ENCODE measurements at places on chromosomes 3 and 15. TPM values are rescaled to one million over a fixed set of nuclear protein-coding genes. Genes with fewer than 3 reads are reported as not detected.

GRCh38 chr15:78077053-78077870, at the start of gene TBC1D2B:
Gene TBC1D2B, minus strand, starts transcription at chr15:78077711. Its CDS starts 59 bp downstream, at chr15:78077652.
- DNase-seq: peak; percentile 52

GRCh38 chr3:97959872-97960271, 12.4 kb downstream of the RIOX2 start:
- DNase-seq: no peak

DNA sequence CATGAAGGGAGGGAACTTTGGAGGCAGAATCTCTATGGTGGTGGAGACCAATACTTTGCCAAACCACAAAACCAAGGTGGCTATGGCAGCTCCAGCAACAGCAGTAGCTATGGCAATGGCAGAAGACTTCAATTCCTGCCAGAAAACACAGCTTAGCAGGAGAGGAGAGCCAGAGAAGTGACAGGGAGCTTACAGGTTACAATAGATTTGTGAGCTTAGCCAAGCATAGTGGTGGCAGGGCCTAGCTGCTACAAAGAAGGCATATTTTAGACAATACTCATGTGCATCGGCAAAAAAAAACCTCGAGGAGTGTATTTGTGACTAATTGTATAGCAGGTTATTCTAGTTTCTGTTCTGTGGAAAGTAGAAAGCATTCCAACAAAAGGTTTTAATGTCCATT, 6.4 kb upstream of the CSTA start:
- DNase-seq: peak; percentile 42

- DNase-seq: no peak
These were observed 161.7 kb downstream of the MBNL1 start for GRCh38 chr3:152430223-152431002.

DNA sequence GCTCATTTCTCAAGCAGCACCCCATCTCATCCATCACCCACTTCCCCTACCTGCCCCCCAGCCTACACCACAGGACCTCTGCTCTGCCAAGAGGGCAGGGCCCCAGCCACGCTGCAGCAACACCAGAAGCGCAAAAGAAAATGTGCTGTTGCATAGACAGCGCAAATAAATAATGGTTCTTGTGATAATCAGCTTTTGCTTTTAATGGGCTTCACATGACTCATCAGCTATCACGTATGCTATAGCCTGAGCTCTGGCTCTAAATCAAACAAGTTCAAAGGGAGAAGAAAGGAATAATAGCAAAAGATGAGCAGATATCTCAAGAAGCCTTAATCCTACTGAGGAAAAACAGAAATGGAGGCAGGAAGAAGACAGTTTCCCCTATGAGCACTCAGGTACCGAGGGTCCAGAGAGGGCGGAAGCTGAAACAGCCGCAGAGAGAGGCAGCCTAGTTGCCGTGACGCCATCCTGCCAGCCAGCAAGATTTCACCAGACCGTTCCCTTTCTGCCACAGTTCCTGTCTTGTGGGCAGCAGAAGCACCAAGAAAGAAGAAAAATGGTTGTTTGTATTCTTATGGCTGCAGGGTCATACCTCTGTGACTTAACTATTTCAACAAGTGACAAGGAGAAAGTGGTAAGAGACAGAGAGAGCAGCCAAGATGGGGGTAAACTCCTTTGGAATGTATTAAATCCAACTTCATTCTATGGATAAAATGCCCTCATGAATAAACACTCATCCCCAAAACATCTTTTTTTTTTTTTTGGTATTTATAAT, 22.0 kb downstream of the RAB27A start:
- peak; percentile 74 for DNase-seq

DNA sequence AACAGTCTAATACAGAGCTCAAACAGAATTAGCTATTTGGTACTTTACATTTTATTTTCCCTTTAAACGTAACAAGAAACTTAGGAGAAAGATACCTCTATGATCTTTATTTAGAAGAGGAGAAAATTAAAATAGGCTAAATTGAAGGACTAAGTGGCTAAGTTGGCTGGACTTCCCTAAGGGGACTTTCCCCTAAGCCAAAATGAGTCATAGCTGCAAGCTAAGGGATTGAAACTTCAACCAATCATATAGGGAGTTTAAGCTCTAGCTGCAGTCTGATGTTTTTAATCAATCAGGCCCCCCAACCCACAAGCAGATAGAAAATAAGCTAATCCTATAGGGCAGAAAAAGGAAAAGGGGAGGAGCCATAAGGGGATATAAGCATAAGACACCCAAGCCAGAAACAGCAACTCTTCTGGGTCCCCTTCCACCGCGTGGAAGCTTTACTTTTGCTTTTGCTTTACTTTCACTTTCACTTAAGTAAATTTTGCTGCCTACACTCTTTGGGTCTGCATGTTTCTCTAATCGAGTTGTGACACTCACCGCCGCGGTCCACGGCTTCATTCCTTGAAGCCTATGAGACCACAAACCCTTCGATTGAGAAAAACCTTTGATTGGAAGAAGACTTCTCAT, 1108.5 kb upstream of the EPHA6 start:
- DNase-seq: peak; percentile 9

GRCh38 chr3:72298201-72299152, 513.5 kb upstream of the PROK2 start:
- DNase-seq: no peak

GRCh38 chr3:17339132-17339575, 403.3 kb downstream of the TBC1D5 start:
- DNase-seq: no peak

GRCh38 chr15:79475306-79475705, 43.2 kb downstream of the MINAR1 start:
- DNase-seq: peak; percentile 14

- DNase-seq: no peak
These were observed 87.9 kb upstream of the MEF2A start for GRCh38 chr15:99477791-99478471.

DNA sequence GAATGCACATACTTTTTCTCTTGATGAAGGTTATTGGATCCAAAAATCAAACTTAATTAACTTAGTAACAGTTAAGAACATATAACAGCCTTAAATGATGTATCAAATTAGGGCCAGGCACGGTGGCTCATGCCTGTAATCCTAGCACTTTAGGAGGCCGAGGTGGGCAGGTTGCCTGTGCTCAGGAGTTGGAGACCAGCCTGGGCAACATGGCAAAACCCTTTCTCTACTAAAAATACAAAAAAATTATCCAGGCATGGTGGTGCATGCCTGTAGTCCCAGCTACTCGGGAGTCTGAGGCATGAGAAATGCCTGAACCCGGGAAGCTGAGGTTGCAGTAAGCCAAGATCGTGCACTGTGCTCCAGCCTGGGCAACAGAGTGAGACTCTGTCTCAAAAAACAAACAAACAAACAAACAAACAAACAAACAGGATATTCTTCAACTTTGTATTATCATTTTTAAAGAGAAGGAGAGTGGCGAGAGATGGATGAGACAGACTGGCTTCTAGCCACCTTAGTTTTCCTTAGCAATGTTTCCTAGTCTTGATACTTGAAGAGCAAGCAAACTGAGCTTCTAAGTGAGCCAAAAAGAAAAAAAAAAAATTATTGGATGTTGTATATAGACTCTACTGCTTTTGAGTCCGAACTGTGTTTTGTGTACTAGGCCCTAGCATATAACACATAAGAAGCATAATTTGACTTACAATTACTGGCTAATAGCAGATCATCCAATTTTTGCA, 13.8 kb downstream of the SPRED1 start:
- peak; percentile 43 for DNase-seq

DNA sequence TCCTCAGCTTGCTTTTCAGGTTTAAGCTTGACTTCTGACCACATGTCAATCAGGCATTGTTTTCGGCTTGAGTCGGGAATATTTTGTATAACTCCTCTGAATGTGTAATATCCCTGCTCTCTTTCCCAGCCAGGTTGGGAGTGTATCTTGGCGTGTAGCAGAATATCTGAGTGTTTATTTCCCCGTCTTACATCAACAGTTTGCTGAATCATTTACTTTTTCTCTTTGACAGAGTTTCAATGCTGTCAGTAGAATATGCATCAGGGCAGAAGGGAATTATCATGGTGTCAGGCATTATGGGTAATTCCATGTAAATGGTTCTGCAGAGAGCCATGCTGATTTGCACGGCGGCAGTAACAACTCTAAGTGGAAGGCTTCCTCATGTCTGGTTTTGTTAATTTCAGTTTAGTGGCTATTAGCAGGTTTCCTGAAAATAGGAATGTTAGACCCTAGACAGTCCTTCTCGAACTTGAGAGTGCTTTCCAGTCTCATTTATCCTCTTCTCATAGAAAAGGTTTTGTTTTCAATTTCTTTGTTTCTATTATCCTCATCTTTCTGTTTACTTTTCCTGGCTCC, 566.3 kb downstream of the AGBL1 start:
- DNase-seq: no peak

DNA sequence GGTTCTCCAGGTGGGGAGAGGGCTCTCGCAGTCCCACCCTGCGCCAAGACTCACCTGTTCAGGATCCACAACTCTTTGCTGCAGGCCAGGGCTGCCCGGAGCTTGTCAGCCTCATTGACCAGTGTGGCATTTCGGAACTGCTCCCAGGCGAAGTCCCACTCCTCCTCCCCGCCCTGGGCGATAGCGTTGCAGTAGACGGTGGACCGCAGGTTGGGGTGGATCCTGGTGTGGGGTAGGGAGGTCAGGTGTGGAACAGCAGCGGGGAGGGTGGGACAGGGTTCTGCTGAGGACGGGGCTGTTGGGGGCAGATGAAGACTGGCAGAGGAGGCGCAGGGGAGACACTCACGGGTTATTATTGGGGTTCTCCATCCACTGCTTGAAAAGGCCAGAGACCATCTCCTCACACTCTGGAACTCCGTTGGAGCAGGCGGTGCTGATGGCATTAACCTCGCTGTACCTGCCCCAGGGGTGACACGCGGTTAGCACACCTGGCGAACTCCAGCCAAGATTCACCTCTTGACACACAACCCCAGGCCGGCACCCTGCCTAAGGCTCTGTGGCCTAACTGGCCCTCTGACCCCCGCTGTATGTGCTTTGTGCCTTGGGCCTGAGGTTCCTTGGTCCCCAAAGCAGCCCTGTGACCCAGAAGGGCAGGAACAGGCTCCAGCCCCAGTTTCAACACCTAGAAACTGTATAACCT, 16.1 kb downstream of the MESP2 start:
- DNase-seq: no peak

- DNase-seq: no peak
These were observed 1.6 kb upstream of the FHIT start for GRCh38 chr3:61252836-61253235.

DNA sequence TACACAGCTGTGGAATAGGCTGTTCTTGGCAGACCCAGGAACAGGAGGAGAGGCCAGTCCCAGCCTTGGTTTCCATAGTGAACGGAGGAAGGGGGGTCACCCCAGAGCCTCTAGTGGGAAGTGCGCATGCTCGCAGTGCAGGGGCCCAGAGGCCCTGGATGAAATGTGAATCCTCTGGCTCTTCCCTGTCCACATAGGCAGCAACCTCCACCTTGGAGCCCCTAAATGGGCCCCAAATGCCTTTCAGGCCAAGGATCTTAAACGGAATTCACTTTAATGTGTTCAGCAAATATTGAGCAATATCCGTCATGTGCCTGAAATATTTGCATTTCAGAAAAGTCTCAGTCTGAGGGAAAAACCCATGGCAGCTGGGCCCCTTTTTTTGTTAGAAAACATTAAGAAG, 3.3 kb upstream of the NDN start:
- DNase-seq: no peak

GRCh38 chr3:190575437-190576185, 61.7 kb downstream of the IL1RAP start:
- DNase-seq: no peak

GRCh38 chr3:58691997-58692396, 25.4 kb upstream of the FAM3D start:
- peak; percentile 31 for DNase-seq

DNA sequence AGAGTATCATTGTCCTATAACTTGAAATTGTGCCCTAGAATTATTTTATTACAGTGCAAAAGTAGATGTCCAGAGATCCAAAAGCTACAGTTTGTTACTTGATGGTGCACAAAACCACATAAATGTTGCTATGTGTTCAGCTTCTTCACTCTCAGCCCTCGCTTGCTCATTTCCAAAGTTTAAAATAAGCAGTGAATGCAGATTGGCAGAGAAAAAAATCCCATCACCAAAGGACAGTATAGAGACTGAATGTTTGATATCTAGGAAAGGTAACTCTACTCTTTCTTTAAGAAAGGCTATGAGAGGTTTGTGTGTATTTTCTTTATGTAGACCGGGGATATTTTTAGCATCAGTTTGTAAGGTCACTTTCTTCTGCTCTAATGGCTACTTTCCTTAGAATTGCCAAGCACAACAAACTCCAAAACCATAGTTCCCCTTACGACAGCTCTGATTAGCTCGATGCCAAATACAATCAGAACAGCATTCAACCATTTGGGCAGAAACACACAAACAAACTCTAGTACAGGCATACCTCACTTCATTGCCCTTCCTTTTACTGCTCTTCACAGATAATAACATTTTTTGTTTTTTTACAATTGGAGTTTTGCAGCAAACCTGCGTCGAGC, 164.1 kb upstream of the CCDC54 start:
- no peak for DNase-seq

- peak; percentile 80 for DNase-seq
These were observed 109.5 kb downstream of the SSR3 start for GRCh38 chr3:156445117-156446090.

GRCh38 chr15:57373251-57373881, 2.9 kb upstream of the CGNL1 start:
- no peak for DNase-seq

DNA sequence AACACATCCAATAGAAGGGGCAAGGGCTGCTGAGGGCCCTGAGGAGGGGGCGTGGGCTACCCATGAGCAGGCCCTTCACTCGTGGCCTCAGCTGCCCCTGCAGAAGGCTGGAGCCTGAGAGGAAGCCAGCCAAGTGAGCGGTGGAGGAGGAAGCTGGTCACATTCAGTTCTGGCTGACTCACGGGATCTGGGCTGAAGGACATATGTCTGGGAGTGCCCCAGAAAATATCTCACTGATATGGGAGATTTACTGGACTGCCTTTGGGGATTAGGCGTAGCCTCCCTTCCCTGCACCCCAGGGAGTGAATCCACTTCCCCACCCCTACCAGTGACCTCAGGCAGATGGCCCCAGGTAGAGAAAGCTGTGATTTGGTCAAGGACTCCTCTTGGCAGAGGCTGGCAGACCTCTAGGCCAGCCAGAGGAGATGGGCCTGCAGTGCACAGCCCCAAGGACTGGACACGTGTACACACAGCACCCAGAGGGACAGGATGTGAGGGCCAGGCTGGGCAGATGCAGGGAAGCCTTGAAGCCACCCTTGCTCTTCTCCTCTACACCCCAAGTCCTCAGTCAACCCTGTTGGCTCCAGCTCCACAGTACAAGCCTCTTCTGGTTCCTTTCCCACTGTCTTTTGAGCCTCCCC, 14.2 kb upstream of the ANKDD1A start:
- peak; percentile 83 for DNase-seq

- peak; percentile 69 for DNase-seq
These were observed 203.7 kb downstream of the ABHD5 start for GRCh38 chr3:43894176-43895049.

RASL12 gene
- total RNA-seq: not detected

ZKSCAN7 gene
- 1.9 TPM for total RNA-seq

KCNMB3 gene
- 0.52 TPM for total RNA-seq

KCNMB2 gene
- 7.9 TPM for total RNA-seq

ZCWPW2 gene
- 0.59 TPM for total RNA-seq

NPAP1 gene
- not detected for total RNA-seq

ZNF35 gene
- 15.5 TPM for total RNA-seq

ARGFX gene
- not detected for total RNA-seq

SMCO1 gene
- total RNA-seq: 0.05 TPM
